ENCODE measurements at places on chromosomes 3 and 15. TPM values are rescaled to one million over a fixed set of nuclear protein-coding genes. Genes with fewer than 3 reads are reported as not detected.

Gene CHAC1
- total RNA-seq = 0.47 TPM

Gene GHRL
- total RNA-seq = 1.1 TPM

Gene NUDT16
- total RNA-seq = 5.7 TPM

Gene CKMT1A
- total RNA-seq = not detected

Gene CD80
- total RNA-seq = 0.41 TPM

Gene PLCH1
- total RNA-seq = 0.20 TPM

DNA sequence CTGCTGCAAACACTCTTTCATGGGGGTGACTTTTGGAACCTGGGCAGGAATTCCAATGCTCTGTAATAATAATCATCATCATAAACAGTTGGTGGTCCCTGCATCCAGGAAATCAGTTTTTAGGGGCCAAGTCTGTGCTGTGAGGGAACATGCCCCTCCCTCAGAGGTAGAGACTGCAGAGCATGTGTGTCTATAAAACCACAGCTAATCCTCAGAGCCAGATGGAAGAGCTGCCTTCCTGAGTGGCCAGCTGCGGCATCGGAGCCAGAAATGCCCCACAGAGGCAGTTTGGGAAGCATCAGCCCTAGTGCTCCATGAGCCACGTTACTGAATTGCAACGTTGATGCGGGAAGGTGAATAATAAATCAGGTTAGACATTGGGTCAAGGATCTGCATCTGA, 12.9 kb upstream of the TPM1 start:
- no peaks in the 10 kb centered on the region for H3K4me1 ChIP-seq
- H3K4me3 ChIP-seq = no peak overlapping the region
- peaks cover 7% of the 10 kb centered on the region for H3K27me3 ChIP-seq
- no peak for DNase-seq
- H3K36me3 ChIP-seq = no peaks in the 10 kb centered on the region

DNA sequence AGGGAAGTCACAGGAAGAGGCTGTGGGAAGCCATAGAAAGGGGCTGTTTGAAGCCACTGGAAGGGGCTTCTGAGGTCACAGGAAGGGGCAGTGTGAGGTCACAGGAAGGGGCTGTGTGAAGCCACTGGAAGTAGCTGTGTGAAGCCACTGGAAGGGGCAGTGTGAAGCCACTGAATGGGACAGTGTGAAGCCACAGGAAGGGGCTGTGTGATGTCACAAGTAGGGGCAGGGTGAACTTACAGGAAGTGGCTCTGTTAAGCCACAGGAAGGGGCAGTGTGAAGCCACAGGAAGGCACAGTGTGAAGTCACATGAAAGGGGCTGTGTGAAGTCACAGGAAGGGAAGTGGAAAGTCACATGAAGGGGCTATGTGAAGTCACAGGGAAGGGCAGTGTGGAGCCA, 33.1 kb downstream of the GASK1A start:
- no peak overlapping the region for H3K4me3 ChIP-seq
- no peak for DNase-seq
- H3K27ac ChIP-seq = peak overlapping the region; percentile 66
- H3K4me1 ChIP-seq = peaks cover 43% of the 10 kb centered on the region

DNA sequence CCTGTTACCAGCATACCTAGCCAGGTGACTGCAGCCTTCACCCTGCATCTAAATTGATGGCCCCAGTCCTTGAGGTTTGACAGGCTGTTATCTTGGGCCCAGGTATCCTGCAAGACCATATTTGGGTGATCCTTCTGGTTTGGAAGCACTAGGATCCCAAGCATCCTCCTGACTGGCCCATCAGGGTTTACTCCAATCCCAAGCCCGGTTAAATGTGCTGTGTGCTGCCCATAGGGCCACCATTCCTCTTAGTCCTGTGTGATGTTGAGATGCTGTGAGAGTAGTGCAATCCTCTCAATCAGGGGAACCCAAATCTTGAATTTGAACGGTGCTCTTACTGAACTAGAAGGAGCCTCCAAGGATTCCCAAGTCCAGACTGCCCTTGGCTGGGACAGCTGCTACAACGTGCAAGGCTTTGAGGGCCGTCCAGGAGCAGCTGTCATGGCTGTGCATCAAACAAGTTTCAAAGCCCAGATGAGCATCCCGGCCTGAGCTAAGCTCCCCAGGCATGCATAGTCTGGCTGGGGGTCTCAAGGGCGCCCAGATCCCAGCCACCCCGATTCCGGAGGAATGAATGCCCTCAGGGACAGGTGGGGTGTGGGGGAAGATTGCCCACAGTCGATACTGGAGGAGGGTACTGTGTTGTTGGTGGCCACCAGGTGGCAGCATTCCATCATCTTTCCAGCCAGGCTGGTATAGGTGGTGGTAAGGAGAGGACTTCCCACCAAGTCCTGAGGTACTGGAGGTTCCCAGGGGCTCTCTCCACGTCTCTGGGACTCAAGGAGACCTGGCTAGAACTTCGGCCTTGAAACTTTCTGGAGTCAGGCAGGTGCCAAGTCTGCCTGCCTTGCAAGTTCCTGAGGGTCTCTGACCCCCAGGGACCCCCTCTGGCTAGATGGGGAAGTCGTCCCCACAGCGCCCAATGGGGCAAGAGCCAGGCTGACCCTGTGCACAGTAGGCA, 32.6 kb downstream of the RBM5 start:
- no peak overlapping the region for H3K27ac ChIP-seq
- H3K27me3 ChIP-seq = no peaks in the 10 kb centered on the region
- H3K36me3 ChIP-seq = peaks cover 42% of the 10 kb centered on the region
- H3K4me1 ChIP-seq = peaks cover 7% of the 10 kb centered on the region

DNA sequence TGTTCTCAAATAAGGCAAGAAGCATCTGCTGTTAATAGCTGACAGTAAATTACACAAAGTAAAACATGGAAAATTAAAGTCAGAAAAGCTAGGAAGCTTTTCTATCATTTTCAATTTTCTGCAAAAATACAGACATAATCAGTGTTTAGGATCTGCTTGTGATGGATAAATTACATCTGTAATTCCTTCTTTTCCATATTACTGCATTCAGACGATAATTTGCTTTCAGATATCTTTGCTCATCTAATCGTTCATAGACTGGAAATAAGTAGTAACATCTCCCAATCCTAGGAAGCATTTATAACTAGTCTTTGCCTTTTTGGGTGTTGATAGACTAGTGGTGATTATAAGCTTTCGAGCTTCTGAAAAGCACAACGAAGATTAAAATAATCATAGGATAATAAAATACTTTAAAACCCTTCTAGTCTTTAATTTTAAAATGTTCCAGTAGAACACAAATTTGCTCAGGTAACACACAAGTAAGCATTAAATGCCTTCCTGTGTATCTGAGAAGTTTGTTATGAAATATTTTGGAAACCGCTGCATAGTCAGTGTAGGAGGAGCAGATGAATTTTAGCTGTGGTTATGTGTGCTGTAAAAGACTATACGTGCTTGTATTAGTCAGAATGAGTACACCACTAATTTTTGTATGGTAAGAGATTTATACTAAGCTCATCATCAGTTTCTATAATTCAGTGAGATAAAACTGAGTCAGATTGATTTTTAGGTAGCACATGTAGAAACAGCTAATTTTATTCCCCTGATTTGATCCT, 41.0 kb downstream of the MBNL1 start:
- H3K4me3 ChIP-seq = no peak overlapping the region
- no peak for DNase-seq
- H3K36me3 ChIP-seq = peaks cover 55% of the 10 kb centered on the region

DNA sequence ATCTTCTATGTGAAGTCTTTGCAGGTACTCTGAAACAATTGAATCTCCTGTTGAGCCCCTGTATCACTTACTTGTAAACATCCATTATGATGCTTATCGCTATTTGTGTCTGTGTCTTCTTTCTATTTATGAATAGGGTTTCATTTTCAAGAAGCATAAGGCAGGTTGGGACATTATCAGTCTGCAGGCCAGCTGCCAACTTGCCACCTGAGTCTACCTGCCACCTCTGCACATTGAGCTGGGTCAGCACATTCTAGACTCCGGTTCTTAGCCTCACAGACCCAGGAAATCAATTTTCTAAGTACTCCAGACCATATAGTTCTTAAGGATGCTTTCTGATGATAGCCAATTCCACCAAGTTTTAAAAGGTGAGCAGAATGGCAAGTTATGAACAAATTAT, 105.7 kb upstream of the MCTP2 start:
- no peak overlapping the region for H3K27ac ChIP-seq
- no peaks in the 10 kb centered on the region for H3K36me3 ChIP-seq
- H3K4me1 ChIP-seq = no peaks in the 10 kb centered on the region

- peaks cover 65% of the 10 kb centered on the region for H3K4me1 ChIP-seq
- DNase-seq = no peak
- H3K4me3 ChIP-seq = no peak overlapping the region
- H3K36me3 ChIP-seq = no peaks in the 10 kb centered on the region
These were observed 14.2 kb upstream of the ANKDD1A start for GRCh38 chr15:64897345-64897985.

DNA sequence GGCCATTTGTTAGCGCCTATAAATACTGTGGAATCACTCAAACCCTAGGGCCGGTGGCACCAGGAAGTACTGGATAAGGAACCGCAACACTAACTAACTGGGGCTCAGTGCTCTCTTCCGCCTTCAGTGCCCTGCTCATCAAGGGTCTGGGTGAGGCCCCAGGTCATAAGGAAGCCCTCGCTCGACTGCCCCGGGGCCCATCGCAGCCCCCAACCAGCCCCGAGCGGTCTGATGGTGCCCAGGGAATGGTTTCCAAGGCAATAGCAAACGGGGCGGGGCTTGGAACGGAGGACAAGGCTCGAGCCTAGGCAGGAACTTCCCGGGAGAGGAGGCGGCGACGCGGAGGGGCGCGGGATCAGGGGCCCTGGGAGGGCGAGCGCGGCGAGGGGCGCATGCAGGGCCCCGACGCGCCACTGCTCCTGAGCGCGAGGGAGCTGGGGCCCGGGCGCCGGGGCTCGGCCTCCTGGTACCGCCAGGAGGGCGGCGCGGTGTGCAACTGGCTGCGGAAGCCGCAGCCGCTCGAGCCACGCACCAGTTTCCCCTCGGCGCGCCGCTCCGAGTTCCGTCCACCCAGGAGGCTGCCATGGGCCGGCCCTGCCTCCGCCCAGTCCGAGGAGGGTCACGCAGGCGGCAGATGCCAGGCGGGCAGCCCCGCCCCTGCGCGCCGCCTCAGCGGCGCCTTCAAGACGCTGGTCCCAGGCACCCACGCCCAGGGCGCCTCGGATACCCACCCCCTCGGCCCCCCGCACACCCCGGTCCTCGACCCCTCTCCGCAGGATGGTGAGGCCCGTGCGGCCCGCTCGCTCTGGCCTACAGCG, at the start of gene TTLL3:
TSS of gene TTLL3 (plus strand) at position 648 of the 818 bp plus-strand sequence. CDS start 400 bp downstream, outside the sequence.
- peak within 1 kb of the TSS; percentile 68 for H3K4me3 ChIP-seq
- peaks cover 35% of the 10 kb centered on the region for H3K4me1 ChIP-seq
- H3K27me3 ChIP-seq = no peaks in the 10 kb centered on the region
- peak within 1 kb of the TSS; percentile 85 for H3K27ac ChIP-seq

GRCh38 chr15:93052090-93052879, 36.7 kb downstream of the RGMA start:
- no peak for DNase-seq
- H3K4me1 ChIP-seq = peaks cover 21% of the 10 kb centered on the region

GRCh38 chr3:106167728-106168127, 298.9 kb upstream of the CBLB start:
- peaks cover 4% of the 10 kb centered on the region for H3K4me1 ChIP-seq
- no peak for DNase-seq
- no peaks in the 10 kb centered on the region for H3K36me3 ChIP-seq
- H3K27ac ChIP-seq = no peak overlapping the region
- no peak overlapping the region for H3K4me3 ChIP-seq

- no peaks in the 10 kb centered on the region for H3K4me1 ChIP-seq
- H3K36me3 ChIP-seq = no peaks in the 10 kb centered on the region
These were observed 114.4 kb downstream of the LPP start for GRCh38 chr3:188268336-188268735.

DNA sequence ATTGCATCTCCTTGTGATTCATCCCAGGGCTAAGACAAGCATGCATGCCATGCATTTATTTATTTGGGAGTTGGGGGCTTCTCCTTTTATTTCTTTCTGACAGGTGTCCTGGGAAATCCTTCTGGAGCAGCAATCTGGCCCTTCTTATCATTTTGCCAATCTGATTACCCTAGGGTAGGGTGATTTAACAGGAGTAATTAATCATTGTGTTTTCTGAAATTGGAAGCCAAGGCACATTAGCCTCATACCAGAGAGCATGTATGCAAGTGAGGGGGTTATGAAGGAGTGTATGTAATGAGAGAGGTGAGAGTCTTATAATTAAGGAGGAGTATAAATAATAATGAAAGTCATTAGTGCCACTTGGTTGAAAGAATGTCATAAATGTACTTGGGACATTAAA, 37.4 kb upstream of the ARPP21 start:
- H3K36me3 ChIP-seq = no peaks in the 10 kb centered on the region
- no peaks in the 10 kb centered on the region for H3K27me3 ChIP-seq
- no peak for DNase-seq
- H3K4me3 ChIP-seq = no peak overlapping the region
- no peak overlapping the region for H3K27ac ChIP-seq

DNA sequence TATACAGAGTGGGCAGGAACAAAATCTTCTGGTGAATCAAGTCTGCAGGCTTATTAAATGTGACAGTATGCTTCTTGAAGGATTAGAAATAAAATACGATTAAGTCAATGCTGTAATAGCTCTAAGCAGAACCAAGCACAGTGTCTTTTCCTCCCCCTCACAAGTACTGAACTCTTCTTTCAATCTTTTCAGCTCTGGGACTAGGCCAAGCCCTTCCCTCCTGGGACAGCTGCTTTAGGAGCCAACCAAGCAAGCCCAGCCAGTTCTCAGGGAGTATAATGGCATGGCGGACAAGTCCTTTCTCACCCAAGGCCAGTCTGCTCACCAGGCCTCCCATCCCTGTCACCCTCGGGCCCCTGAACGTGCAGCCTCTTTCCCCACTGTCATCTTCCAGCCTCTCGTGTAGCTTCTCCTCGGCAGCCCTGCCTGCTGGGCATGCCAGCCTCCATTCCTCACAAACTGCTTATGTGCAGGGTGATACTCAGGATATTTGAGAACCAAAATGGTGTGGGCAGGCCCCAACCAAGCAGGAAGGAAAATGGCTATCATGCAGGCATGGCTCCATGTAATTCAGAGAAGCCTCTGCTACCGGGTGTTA, 8.4 kb upstream of the PPP1R2 start:
- no peaks in the 10 kb centered on the region for H3K36me3 ChIP-seq
- peaks cover 91% of the 10 kb centered on the region for H3K4me1 ChIP-seq
- DNase-seq = no peak
- no peaks in the 10 kb centered on the region for H3K27me3 ChIP-seq
- H3K27ac ChIP-seq = peak overlapping the region; percentile 80

DNA sequence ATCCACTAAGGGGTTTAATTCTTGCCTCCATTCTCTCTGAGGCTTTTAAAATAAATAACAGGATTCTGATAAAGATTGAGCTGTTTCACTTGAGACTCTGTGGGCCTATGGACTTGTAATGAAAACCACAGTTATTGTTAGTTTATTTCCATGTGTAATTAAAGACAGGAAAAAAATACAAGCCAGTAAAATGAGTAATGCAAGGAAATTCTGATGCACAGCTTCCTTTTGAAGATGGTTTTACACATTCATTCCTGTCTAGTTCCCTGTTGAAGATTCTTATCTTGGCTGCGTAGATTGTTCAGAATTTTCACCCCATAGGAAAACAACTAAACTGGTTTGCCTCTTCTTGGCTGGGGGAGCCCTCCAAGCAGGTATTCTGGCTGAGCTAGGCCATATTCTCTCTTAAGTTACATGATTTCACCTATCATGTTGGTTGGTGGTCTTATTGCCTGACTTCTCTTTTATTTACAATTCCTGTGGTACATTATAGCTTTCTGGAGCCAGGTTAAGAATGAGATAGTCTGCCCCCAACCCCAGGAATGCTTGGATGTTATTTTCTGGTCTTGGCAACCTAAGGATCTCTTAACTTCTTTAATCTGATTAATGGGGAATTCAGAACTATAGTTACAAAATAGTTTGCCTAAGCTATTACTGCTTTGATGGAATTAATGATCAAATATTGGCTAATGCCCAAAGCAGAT, 67.6 kb downstream of the MITF start:
- H3K27ac ChIP-seq = no peak overlapping the region
- DNase-seq = no peak
- no peaks in the 10 kb centered on the region for H3K36me3 ChIP-seq
- H3K4me1 ChIP-seq = no peaks in the 10 kb centered on the region
- H3K27me3 ChIP-seq = no peaks in the 10 kb centered on the region
- no peak overlapping the region for H3K4me3 ChIP-seq
